Esophagus squamous epithelium (tissue), 5 donors: ENCODE measurements at places on chromosomes 5 and 9.
A peak's percentile ranks its signal among the peaks of the same experiment; 100 is the strongest.

- H3K36me3 ChIP-seq = no peaks in the 10 kb centered on the region
- H3K27me3 ChIP-seq = peaks cover 4% of the 10 kb centered on the region
- peaks cover 31% of the 10 kb centered on the region for H3K4me1 ChIP-seq
- no peak overlapping the region for H3K27ac ChIP-seq
- H3K4me3 ChIP-seq = peak overlapping the region; percentile 77
These were observed 1.6 kb downstream of the BASP1 start for GRCh38 chr5:17219006-17219422.

- H3K4me1 ChIP-seq = no peaks in the 10 kb centered on the region
- H3K4me3 ChIP-seq = no peak overlapping the region
- no peaks in the 10 kb centered on the region for H3K27me3 ChIP-seq
- DNase-seq = no peak
- no peak overlapping the region for H3K27ac ChIP-seq
- H3K36me3 ChIP-seq = no peaks in the 10 kb centered on the region
These were observed 313.5 kb downstream of the PRDM9 start for GRCh38 chr5:23820765-23821471.

DNA sequence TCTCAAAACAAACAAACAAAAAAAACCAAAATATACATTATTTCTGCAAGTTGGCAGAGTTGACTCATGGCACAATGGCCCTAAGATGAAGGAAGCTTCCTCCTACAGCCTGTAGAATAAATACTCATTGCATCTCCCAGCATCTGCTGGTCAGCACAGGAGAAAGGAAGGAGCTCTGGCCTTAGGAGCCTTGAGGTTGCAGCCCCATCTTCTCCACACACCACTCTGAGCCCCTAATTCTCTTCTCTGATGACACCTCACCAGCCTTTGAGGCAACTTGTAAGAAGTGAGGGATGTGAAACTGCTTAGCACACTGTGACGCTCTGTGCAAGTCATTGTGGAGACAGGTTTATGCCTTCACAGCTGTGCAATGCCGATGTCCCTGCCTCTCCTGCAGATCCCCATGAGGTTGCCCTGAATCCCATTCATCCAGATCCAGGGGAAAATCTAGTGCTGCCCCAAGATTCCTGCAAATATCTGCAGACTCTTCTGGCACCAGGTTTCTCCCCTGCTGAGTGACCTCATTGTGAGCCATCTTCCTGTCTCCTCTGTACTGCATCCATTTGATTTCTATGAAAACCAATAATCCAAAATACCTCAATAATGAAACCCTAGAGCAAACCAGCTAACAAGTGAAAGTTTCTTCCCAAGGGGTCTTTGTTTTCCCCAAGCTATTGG, 65.3 kb upstream of the TGFBR1 start:
- H3K27me3 ChIP-seq = no peaks in the 10 kb centered on the region
- H3K27ac ChIP-seq = no peak overlapping the region
- no peak for DNase-seq
- H3K4me3 ChIP-seq = no peak overlapping the region

GRCh38 chr9:130198501-130199179, 26.4 kb downstream of the NCS1 start:
- peak overlapping the region; percentile 81 for H3K27ac ChIP-seq
- no peak overlapping the region for H3K4me3 ChIP-seq
- no peaks in the 10 kb centered on the region for H3K27me3 ChIP-seq
- no peak for DNase-seq

GRCh38 chr9:98092613-98092931, 26.4 kb downstream of the TRIM14 start:
- H3K4me1 ChIP-seq = peaks cover 25% of the 10 kb centered on the region
- peaks cover 6% of the 10 kb centered on the region for H3K36me3 ChIP-seq
- H3K4me3 ChIP-seq = no peak overlapping the region
- no peak for DNase-seq
- no peaks in the 10 kb centered on the region for H3K27me3 ChIP-seq

DNA sequence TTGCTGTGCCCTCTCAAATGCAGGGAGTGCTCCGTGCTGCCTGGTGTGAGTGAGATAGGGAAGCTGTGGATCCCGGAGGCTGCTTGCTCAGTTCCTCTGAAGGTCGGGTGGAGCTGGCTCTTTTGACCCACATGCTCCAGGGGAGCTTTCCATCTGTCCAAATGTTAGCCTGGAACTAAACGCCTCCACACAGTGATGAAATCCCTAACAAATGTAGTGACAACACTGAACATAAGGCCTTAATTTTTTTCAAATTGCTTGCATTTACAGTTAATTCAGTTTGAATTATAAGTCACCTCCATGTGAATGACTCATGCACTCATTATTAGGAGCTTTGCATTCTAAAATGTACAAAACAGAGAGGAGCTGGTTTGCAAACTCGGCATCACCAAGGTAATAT, 27.0 kb downstream of the PRDM6 start:
- DNase-seq = no peak
- H3K4me1 ChIP-seq = peaks cover 9% of the 10 kb centered on the region
- no peaks in the 10 kb centered on the region for H3K36me3 ChIP-seq
- H3K27ac ChIP-seq = no peak overlapping the region
- H3K4me3 ChIP-seq = no peak overlapping the region

DNA sequence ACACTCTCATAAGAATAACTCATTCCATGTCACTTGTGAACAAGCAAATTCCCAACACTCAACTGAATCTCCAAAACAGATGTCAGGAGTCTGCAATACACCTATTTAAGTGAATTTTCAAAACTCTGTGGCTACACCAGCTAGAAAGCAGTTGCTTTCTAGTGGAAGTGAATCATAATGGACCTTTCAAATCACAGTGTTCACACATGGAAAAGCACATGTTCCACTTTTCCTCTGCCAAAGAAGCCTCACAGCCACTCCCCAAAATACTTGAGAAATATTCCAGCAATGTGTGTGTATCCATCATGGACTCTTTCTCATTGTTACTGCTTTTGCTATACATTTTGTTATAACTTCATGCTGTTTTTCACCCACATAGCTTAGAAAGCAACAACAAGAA, 17.4 kb downstream of the MARCHF3 start:
- H3K36me3 ChIP-seq = no peaks in the 10 kb centered on the region
- no peaks in the 10 kb centered on the region for H3K4me1 ChIP-seq
- H3K27ac ChIP-seq = no peak overlapping the region

- no peaks in the 10 kb centered on the region for H3K27me3 ChIP-seq
- no peak overlapping the region for H3K27ac ChIP-seq
- no peaks in the 10 kb centered on the region for H3K4me1 ChIP-seq
- no peak for DNase-seq
- H3K4me3 ChIP-seq = no peak overlapping the region
These were observed 97.6 kb downstream of the CDH10 start for GRCh38 chr5:24547132-24547531.

DNA sequence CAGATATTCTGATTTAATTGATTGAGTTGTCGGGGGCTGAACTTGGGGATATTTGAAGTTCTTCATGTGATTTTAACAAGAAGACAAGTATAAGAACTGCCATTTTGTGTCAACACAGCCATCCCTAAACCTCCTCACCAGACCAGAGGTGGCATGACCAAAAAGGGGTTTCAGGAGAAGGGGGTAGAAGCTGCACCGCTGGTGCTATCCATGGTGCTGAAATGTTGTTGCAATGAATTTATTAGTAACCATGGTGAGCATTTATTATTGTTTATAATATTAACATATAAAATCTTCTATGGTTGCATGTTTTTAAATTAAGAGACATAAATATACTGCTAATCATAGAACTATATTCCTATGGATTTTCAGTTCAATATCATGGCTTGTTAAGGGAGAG, 72.3 kb downstream of the GNA14 start:
- no peak overlapping the region for H3K27ac ChIP-seq
- DNase-seq = no peak
- H3K36me3 ChIP-seq = no peaks in the 10 kb centered on the region
- no peaks in the 10 kb centered on the region for H3K27me3 ChIP-seq
- H3K4me1 ChIP-seq = no peaks in the 10 kb centered on the region

DNA sequence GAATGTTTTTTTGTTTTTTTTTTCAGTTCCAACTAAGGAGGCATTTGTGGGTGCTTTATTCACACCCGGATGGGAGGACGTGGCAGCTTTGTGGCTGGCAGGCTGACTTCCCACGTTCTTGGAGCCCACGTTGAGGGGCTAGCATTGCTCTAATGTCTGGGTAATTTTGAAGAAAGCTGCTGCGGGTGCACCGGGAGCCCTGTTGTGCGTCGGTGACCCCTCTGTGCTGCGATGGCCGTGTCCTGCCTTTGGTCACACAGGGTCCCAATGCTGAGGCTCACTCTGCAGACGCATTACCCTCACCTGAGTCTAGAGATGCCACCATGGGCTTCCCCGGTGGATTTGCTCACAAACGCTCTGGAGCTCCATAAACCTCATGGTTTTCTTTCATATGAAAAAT, 34.2 kb downstream of the NDUFS6 start:
- no peak overlapping the region for H3K4me3 ChIP-seq
- no peaks in the 10 kb centered on the region for H3K4me1 ChIP-seq
- no peaks in the 10 kb centered on the region for H3K36me3 ChIP-seq
- no peak overlapping the region for H3K27ac ChIP-seq
- no peak for DNase-seq

GRCh38 chr5:116415989-116416388, 158.6 kb downstream of the SEMA6A start:
- H3K4me1 ChIP-seq = no peaks in the 10 kb centered on the region
- no peak overlapping the region for H3K4me3 ChIP-seq
- no peaks in the 10 kb centered on the region for H3K27me3 ChIP-seq
- no peak overlapping the region for H3K27ac ChIP-seq
